NCI-H226 (cell line): ENCODE measurements at places on chromosomes 2 and 18.

- DNase-seq: no peak
Observed at GRCh38 chr2:163465440-163465839, 270.4 kb downstream of the FIGN start.

DNA sequence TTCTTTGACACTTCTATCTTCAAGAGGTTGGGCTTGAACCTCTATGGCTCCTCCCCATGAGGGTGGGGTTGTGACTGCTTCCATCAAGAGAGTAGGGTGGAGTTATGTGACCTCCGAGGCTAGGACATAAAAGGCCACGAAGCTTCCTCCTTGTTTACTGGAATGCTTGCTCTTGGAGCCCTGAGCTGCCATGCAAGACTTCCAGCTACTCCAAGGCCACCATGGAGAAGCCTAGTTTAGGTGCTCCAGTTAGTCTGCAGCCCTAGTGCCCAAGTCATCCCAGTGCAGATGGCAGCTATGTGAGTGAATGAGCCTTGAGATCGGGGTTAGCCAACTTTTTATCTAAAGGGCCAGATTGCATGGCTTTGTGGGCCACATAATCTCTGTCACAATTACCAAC is 2.4 kb upstream of the MERTK start:
- DNase-seq: no peak

DNA sequence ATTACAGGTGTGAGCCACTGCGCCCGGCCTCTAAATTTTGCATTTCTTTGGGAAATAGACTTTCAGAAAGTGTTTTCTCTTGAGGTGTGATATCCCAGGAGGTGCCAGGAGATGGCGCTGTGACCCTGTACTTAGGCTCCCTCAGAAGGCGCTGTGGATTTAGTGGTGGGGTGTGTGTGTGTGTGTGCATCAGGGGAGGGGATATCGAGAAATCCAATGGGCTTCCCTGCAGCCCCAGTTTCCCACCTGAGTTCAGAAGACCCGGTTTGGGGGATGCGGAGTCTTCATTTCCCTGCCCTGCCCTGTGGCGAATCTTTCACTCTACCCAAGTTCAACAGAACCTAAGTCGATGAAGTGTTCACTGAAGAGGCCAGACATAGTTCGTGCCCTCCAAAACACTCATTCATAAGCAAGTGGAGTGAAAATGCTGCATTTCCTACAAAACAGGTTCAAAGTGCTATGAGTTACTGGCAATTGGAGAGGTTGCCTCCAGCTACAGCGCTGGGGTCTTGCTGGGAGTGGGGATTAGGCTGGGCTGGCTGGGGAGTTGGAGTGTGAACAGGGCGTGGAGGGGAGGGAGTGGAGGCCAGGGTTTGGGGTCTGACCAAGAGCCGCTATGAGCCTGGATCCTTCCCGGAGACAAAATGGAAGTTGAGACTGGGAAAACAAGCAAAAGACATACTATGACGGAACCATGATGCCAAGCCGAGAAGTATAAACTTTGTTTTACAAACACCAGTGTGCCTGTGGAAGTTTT is 6.5 kb upstream of the WNT6 start:
- peak; percentile 28 for DNase-seq

- DNase-seq: no peak
Observed at GRCh38 chr2:8539743-8540551, 141.9 kb upstream of the ID2 start.

DNA sequence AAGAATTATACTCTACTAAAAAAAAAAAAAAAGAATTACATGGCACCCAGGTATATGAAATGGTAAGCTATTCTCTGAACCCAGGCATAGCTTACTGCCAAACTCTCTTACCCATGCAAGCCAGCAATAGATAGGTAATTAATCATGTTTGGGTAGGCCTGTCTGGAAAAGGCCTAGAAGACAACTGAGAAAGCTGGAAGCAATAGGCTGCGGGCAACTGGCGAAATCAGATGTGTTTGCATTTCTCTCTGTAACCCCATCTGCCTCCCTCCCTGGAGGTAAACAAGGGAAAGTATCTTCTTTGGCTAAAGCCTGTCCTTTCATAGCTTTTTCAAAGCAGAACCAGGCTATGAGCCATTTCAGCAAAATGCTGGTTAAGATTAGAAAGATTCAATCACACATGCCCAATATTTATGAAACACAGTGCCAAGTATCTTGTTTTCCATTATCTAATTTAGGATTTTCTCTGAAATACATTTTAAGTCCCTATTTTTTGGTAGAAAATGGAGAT is 934.8 kb upstream of the DDX18 start:
- no peak for DNase-seq

- DNase-seq: no peak
Observed at GRCh38 chr2:133605011-133605765, 36.9 kb upstream of the NCKAP5 start.

DNA sequence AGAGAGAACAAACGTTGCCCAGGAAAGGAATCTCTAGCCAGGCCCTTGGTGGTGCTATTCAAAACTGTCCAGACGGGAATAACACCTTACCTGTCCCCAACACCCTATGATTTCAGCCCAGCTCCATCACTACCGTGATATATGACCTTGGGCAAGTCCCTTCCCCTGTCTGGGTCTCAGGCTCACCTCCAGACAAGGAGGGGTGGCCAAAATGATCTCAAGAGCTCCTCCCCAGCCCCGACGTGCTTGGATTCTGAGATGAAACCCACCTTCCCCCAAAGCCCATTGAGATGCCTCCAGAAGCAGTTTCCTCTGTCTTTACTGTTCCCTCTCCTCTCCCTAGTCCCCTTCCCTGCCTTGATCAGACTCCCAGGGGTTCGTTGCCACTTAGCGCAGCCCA is 1.5 kb downstream of the KCNK3 start:
- no peak for DNase-seq

GRCh38 chr2:31109633-31110192 is 28.5 kb downstream of the GALNT14 start:
- DNase-seq: no peak

DNA sequence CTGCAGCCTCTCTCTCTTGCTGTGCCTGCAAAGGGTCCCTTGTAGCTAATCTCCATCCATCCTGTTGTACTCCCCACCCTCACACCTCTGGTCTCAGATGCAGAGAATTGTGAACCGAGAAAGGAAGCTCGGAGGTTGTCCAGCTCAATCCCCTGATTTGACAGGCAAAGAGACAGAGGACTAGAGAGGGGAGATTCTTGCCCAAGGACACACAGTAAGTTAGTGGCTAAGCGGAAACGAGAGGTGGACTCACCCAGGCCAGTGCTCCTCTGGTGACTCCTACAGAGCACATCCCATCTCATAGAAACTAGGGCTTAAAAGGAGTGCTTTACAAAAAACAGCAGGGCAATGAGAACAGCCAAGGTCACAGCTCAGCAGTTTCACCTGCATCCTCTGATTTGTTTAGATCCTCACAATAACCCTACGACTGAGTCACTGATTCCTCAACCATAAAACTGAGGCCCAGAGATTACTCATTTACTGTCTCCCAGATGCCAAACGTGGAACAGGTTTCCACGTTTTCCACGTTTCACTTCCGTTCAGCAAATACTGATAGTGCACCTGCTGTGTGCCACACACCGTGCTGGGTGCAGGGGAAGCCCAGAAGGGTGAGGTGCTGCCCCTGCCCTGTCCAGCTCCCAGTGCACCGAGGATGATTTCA is 22.1 kb downstream of the EHD3 start:
- DNase-seq: no peak

- no peak for DNase-seq
Observed at GRCh38 chr18:65425366-65425765, 325.4 kb upstream of the CDH7 start.

- DNase-seq: peak; percentile 70
Observed at GRCh38 chr2:62456721-62457539, 49.1 kb downstream of the TMEM17 start.

- no peak for DNase-seq
Observed at GRCh38 chr2:16321872-16322271, 343.8 kb downstream of the CYRIA start.
